ENCODE measurements at places on chromosomes 16 and 17.

DNA sequence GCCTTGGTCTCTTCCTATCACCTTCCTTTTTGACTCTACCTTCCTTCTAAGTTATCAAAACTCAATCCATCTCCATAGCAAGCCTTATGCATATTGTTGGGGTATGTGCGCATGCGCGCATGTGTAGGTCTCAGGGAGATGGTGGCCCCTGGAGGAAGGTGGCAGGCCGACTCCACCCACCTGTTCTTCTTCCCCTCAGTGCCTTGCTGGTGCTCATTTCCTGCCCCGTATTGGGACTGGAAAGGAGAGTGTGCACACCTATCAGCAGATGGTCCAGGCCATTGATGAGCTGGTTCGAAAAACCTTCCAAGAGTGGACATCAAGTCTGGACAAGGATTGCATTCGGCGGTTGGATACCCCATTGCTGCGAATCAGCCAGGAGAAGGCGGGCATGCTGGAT is 25.2 kb downstream of the DNAH2 start:
- no peak for DNase-seq

DNA sequence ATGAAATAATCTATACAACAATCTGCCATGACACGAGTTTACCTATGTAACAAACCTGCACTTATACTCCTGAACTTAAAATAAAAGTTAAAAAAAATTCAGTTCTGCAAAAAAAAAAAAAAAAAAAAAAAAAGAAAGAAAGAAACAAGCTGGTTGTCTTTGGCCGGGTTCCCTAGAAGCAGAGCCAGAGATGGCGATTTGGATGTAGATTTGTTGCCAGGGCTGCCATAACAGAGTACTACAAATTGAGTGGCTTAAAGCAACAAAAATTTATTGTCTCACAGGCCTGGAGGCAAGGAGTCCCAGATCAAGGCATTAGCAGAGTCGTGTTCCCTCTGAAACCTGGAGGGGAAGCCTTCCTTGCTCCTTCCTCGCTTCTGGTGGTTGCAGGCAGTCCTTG is 20.4 kb downstream of the SYT17 start:
- no peak for DNase-seq

GRCh38 chr17:11641521-11642275 is 43.4 kb downstream of the DNAH9 start:
- no peak for DNase-seq

- no peak for DNase-seq
These were observed 5.5 kb downstream of the SSTR2 start for GRCh38 chr17:73170324-73170723.

- DNase-seq, result no peak
These were observed 21.8 kb downstream of the ACSM1 start for GRCh38 chr16:20675488-20676267.

DNA sequence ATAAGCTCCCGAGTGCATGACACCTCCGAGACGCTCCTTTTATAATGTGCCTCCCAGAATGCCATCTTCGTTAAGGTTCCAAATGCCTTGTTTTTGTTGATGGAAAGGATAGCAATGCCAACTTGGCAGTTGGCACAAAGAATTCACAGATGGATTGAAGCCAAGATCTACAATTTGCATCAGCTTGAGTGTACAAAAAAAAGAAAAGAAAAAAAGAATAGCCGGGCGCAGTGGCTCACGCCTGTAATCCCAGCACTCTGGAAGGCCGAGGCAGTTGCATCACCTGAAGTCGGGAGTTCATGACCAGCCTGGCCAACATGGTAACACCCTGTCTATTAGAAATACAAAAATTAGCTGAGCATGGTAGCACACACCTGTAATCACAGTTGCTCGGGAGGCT is 7.6 kb downstream of the TBC1D16 start:
- DNase-seq, result no peak

- DNase-seq, result no peak
These were observed 9.6 kb upstream of the MYH11 start for GRCh38 chr16:15866451-15866850.

DNA sequence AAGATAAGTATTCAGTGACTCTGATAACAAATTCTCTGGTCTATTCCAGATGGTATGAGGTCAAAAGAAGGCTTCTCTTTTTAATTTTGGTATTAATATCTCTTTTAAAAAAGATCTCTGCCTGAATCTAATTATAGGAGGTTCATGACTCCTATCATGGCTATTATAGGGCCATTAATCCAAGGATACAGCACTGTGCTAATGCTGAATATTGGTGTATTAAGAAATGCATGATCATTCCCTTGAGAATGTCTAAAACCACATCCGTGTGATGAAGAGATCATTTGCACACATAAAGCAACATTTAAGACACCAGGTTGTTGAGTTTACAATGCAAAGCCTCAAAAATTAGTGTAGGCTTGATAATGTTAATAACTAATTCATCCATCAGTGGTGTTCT is 160.4 kb upstream of the MON1B start:
- DNase-seq, result no peak

DNA sequence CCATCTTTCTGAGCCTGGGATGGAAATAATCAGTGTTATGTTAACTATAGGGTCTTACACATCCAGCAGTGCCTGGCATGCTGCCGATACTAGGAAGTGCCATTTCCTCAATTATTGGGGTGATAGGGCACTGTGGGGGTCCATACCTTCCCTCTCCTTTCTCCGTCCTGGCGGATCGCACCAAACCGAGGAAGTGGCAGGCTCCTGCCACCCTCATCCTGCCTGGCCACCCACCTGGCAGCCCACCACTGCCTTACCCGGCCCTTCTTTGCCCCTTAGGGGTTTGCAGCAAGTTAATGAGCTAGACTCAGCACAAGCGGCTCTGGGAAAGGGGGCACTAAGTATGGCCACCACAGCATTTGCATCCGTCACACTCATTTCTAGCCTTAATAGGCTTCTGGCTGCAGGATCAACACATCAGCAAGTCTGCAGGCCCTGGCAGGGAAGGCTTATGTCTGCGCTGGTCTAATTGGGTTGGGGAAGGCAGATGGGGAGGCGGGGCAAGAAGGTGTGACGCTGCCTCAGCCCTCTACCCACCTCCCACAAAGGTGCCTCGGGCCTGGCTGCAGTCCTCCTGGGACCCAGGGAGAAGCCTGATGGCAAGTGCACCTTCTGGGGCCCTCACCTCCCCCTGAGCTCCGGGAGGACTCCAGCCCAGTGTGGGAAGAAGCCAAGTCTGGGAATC is 28.6 kb downstream of the DCAKD start:
- no peak for DNase-seq

- no peak for DNase-seq
These were observed 9.5 kb downstream of the TBX21 start for GRCh38 chr17:47742319-47743181.

GRCh38 chr17:65515512-65515911 is 45.9 kb downstream of the AXIN2 start:
- no peak for DNase-seq

DNA sequence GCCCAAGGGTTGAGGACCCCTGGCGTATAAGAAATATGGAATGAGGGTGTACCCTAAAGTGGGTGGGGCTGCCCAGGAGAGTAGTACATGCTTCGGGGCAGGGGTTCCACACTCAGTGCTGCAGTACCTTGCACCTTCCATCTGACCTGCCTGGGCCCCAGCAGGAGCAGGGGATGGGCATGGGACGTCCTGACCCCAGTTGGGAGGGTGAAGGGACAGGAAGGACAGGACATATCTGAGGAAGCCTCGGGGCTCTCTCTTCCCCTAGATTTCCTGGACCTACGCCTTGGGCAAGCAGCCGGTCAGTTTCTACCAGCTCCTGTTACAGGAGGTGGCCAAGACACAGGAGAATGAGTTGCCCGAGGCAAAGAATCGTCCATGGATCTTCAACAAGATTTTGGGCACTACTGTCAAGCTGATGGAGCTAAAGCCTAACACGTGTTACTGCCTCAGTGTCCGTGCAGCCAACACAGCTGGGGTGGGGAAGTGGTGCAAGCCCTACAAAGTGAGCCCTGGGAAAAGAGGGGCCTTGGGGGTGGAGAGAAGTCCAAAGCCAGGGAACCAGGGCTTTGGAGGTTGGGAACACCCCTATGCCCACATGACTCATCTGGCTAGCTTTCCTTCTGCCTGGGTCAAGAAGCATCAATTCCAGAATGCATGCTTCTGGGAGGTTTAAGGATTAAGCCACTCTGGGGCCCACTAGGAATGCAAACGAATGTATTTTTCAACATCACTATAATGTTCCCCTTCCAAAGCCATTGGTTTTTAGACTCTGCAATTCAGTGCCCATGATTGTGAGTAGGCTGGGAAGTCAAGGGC is 7.9 kb downstream of the FNDC8 start:
- no peak for DNase-seq

- no peak for DNase-seq
These were observed 404.9 kb upstream of the EEF2KMT start for GRCh38 chr16:5502467-5502869.

DNA sequence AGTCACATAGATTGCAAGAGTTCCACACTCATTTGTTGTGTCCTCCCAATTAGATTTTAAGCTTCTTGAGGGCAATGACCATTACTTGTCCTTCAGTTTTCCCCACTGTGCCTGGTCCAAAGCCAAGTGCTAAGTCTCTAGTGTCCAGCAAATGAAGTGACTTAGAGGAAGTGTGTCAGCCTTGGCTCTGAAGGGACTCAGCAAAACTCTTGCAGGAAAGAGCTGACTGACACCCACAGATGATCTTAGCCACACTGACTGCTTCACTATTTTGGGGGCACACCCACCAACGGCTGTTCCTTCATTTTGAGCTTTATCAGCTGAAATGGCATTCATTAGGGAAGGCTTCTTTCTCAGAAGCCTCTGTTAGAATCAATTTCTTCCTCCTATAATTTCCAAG is 358.1 kb downstream of the UTP18 start:
- DNase-seq, result no peak

DNA sequence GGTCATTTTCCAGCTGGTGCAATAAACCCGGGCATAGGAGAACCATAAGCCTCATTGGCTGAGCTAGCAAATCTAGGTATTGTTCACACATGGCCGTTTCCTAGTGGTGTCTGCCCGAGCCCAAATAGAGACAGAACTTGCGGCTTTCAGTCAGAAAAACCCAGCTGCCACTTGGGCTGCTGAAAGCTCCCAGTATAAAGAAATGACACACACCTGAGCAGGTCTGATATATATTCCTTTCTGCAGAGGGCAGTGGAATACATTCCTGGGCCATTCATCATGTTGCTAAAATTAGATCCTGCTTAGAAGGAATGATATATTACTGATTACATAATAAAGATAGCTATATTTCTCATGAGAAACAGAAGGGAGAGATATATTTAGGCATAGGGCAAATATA is 83.9 kb upstream of the IRX5 start:
- DNase-seq, result no peak

GRCh38 chr16:68825427-68825826 is 17.9 kb upstream of the TANGO6 start:
- no peak for DNase-seq

DNA sequence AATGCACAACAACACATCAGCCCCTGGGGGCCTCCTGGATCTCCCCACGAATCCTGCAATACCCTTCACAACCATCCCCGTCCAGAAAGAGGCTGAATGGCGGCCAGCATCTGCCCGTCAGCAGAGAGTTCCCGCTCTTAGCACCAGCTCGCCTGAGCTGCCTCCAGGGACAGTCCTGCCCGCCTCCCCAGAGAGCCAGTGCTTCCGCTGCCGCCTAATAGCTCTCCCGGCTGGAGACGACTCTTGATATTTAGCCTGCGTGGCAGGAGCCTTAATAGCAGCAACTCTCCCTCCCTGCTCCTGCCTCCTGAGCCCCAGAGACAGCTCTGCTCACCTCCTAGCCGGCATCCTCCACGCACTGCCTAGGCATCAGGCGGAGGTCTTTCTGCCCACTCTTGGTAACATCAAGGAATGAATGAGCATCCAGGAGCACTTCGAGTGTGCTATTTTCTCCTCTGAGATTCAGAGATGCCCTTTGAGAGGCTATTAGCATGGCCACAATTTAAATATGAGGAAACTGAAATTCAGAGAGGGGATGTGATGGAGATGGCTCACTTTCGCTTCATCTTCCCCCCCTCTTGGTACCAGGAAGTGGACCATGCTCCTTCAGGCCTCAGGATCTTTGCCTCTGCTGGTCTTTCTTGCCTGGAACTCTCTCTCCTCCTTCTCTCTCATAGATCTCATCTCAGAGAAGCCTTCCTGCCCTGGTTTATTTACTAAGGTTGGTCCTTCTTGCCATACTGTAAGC is 67.9 kb downstream of the RAI1 start:
- DNase-seq, result no peak

- DNase-seq, result no peak
These were observed 8.4 kb downstream of the FOXK2 start for GRCh38 chr17:82527898-82528297.

- DNase-seq, result no peak
These were observed 87.2 kb upstream of the CACNG5 start for GRCh38 chr17:66747578-66748275.

All from activated naive CD4-positive, alpha-beta T cell (primary cell).